ENCODE measurements at places on chromosomes 3 and 15.

DNA sequence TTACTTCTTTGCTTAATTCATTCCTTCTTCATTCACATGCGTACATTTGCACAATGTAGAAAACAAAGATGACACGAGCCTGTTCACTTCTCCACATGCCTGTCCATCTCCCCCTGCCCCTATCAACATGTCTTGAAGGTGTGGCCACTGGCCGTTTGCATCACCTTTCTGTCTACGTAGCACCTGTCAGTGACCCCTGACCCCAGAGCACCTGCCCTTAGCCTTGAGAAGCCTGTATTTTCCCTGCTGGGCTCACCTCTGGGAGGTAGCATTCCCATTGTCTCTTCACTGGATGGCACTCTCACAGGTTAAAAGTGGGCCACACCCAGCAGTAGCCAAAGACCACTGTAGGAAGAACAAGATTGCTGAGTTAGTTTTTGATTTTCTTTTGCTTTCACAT lies 234.1 kb downstream of the THSD4 start:
- DNase-seq, result no peak

GRCh38 chr15:87805117-87805820 lies 451.3 kb downstream of the NTRK3 start:
- DNase-seq, result no peak

DNA sequence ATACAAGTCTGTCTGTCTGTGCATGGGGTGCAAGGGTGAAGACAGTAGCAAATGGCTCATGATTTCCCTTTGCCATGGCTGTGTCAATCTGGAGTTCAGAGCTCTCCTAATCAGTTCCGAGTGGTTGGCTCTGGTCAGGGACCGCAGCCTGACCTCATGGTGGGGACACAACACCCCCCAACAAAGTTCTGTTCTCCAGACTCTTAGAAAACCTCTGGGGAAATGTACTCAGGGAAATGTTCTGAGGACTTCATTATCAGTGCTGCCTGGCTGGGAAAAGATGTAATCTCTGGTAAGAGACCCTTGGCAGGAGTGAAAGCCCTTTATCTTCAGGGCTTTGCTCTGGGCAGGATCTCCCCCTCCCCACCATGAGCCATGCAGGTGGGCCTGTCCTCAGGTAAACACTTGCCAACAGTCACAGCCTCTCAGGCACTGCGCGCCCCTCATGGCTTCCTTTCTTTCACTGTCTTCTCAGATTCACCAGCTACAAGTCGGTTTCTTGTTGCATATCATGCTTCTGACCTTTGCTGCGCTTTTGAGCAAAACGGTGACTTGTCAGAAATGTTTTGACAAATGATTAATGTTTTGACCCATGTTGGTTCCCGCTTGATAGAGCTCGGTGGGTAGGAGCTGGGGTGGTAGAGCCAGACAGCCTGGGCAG lies 95.5 kb downstream of the ST6GAL1 start:
- DNase-seq, result peak; percentile 51

DNA sequence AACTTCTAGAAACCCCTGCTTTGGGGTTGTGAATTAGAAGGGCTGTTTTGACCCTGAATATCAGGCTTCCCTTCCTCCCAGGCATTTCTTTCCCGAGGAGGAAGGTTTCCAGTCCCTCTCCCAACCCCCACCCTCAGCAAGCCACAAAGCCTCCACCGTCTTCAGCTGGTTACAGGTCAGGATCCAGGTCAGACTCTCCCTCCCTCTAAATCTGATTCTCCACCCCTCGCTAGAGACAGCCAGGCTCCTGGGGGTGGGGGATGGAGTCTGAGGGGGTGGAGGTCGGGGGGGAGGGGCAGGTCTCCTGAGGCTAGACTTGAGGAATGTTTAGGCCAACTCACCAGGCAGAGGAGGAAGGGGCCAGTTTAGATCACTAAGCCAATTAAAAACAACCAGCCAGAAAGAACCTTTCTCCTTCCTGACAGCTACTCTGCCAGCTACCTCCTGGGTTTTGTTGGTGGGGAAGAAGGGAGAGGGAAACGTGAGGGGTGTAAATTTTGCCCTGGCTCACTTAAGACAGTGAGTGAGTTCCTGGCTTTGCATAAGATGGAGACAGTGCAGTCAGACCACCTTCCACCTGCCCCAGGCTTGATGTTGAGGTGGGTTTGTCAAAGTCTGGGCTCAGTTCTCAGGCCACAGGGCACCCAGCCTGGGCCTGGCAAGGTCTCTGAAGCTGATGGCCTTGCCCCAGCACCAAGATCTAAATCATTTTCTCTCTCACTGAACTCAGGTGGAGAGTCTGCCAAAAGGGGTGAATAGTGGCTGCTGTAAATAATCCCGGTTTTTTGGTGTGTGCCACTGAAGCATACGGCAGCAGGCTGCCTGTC lies 19.5 kb downstream of the BMF start:
- DNase-seq, result no peak
